ENCODE measurements at places on chromosomes 12 and 14.
A peak's percentile ranks its signal among the peaks of the same experiment; 100 is the strongest.

DNA sequence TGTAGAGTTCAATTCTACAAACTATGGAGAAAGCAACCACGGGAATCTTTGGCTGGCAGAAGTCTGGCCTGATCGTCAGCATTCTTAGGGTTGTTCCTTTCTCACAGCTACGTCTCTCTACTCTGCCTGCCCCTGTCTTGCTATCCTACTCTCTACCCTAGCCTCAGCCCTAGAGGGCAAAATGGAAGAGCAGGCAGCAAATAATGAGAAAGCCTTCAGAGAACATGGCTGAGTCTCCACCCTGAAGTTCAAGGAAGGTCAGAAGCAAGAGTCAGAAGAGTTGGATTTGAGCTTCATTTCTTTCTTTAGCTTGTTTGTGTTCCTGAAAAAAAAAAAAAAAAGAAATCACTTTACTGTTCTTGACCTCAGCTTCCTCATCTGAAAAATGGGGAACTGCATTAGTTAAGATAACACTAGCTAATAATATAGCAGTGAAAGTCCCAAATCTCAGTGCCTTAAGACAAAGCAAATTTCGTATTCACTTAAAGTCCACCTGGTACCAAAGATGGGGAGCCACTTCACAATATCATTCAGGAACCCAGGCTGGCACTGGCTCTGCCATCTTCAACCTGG lies 50.2 kb upstream of the CCND2 start:
- DNase-seq = no peak

GRCh38 chr12:119630223-119630780 lies 36.7 kb downstream of the TMEM233 start:
- no peak for DNase-seq

- DNase-seq = no peak
These were observed 85.4 kb downstream of the PTCSC3 start for GRCh38 chr14:36091096-36091495.

DNA sequence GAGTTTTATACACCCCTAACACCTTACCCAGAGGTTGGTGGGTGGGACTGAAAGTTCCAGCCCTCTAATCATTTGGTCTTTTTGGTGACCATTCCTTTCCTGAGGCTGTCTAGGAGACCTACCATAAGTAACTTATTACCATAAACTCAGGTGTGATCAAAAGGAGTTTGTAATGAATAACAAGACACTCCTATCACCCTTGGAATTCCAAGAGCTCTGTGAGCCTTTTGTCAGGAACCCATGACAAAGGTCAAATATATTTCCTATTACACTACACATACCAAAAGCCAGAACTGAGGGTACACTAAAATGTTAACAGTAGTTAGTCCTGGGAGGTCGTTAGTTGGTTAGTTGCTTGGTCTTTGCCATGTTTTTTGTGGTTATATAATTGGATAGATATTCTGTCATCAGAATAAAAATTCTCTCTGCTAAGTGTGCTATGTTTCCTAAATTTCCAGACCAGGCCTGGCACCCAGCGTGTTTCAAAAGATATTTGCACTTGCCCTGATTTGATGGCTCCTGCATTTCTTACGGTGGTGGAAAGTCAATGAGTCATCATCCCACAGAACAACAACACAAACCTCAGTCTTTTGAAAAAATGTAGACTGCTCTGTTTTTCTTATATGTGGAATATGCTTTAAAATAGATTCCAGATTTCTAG lies 27.0 kb upstream of the AKAP5 start:
- DNase-seq = peak; percentile 15

GRCh38 chr12:64318605-64319004 lies 72.0 kb downstream of the C12orf56 start:
- DNase-seq = no peak

DNA sequence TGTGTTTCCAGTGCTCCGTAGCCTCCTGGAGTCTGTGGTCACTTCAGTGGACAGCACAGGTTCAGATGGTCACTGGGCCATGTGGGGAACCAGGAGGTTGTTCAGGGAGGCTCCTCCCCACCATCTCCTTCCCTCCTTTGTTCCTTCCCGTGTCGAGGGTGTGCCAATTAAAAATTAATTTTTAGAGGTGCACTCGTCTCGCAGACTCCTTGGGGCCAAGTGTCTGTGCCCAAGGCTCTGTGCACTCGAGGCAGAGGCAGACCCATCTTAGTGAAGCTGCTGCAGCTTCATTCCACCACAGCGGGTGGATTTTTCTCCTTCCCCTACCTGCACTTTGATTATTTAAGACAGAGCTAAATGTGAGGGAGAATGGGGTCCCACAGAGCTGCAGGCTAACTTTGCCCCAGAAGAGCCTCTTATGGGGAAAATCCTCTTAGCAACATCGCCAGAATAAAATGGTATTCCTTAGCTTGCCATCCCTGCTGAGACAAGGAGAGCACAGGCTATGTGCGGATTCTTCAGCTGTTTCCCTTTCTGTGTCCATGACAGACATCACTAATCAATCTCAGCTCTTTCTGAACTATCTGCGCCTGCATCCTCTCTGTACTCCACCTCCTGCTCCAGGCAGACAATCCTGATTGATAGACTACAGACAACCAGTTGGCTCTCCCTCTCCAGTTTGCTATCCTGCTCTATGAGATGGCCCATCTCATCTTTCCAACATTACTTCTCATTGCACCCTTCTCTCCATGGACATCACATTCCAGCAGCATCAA lies 159.5 kb downstream of the VRK1 start:
- no peak for DNase-seq

DNA sequence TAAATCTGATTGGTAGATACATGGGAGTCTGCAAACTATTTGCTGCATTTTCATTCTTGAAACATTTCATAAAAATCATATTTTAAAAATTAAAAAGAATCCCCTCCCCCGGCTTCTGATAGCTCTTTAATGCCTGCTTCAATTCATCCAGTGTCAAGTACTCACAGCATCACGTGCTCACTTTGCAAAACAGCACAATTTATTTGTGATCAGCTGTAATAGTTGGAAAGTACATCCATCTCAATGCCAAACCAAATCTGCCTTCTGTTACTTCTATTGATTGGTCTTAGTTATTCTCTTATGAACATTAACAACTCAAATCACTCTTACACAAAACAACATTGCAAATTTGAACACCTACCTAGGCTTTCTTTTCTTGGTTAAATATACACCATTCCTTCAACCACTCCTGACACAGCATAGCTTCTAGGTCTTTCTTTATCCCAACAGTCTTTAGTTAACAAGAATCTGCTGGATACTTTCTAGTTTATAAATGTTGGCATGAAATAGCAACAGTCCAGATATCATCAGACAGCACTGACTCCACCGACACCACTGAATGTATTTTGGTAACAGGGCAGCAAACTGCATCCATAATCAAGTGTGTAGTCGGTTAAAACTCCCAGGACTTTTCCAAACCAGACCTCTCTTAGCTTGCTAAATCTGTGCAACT lies 58.0 kb downstream of the PARP11 start:
- DNase-seq = no peak

DNA sequence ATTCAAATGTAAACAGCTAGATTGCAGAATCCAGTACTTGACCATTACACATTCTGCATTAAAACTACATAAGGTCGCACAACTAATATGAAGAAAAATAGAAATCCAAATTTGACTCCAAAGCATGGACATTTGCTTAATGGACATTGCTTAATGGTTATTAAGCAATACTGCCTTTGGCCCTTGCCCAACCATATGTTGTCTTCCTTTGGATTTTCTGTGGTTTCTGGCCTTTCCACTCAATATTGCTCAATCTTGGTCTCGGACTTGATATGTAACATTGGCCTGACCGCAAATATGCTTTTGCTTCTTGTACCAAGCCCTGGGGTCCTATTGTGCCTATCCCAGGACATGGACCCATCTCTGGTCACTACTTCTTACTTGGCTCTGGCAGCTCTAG lies 67.2 kb downstream of the PTPRR start:
- no peak for DNase-seq

DNA sequence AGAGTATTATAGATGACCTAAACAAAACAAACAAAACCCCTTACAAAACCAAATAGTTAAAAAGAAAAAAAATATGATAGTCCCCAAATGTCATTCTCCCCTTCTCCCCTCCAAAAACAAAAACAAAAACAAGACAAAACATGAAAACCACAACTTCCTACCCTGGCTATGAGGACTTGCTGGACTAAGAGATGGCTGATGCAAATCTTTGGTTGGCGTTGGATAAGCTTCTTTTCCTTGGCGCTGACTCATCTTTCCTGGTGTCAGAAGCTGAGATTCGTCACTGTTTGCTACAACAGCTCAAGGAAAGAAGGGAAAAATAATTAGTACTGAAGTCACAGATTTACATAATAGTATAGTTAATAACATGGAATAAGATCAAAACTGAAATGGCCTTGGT lies 102.5 kb upstream of the BBS10 start:
- no peak for DNase-seq

DNA sequence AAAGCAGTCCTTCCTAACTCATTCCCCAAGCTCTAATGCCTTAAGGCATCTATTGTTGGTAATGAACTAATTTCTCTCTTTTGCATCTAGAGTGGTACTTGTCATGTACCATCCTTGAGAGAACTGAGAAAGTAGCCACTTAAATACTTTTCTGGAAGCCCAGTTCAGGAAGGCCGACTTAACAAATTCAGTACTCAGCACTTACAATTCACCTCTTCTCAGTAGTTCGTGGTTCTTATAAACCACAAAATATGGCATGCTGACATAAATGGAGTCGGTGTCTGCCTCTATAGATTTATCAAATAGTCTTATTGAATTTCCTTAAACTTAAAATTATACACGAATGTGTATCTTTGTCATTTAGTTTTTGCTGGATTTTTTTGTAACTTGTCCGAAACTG lies 9.4 kb upstream of the COCH start:
- DNase-seq = no peak

GRCh38 chr12:85809500-85809899 lies 26.7 kb downstream of the RASSF9 start:
- DNase-seq = no peak

DNA sequence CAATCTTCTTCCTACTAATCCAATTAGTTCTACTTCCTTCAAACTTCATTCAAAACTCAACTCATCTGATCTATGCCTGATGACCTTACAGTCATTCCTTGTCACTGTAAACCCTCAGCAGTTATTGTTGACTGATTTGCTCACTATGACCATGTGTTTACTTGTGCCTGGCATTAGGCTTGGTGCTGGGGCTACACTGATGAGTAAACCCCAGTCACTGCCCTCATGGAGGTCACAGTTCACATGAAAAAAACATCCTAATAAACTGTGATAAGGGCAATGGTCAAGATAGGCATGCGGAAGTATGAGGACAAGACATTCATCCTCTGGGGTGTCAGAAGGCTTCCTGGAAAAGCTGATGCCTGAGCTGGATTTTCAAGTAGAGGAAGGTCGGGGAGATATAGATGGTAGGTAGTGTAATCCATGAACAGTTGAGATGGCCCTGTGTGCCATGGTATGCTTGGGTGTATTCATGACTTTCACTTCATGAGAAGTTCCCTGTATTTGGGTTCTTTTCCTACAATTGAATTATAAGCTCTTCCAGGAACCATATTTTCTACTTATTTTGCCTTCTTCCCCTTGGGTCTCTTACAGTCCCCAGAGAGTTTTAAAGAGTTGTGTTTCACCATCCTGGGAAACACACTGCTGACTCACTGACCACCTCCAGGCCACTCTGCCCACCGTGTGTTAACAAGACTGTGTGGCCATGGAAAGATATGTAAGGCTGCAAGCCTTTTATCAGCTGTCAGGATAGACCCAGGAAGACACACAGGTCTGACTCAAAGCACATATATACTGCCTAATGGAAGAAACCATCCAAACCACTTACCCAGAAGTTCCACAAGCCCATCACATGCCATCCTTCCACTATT lies 38.7 kb upstream of the DUSP6 start:
- DNase-seq = no peak

DNA sequence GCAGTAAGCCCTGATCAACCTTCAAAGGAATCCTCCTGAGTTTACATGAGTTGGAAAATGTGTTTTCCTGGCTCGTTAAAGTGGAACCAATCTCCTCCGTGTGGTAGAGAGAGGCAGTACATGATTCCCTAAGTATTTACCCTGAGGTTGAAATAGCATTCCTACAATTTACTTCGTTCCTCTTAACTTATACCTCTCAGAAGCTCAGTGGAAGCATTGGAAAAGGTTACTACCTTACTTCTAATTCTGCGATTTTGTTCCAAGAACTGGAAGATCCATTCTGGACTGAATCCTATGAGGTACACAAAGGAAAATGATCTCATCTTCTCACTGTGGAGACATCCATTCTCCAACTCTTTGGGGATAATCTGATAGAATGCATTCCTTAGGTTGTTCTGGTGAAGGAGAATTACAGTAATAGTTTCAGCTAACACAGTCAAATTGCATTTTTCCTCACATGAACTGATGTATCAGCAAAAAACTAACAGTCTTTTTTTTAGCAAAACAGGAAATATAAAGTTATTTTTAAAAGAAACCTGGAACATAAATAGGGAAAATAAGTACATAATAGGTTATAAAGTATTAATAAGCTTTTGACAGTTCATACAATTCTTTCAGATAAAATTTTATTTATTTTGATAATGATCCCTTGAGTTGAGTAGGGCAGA lies 475.6 kb downstream of the PDZRN4 start:
- no peak for DNase-seq

DNA sequence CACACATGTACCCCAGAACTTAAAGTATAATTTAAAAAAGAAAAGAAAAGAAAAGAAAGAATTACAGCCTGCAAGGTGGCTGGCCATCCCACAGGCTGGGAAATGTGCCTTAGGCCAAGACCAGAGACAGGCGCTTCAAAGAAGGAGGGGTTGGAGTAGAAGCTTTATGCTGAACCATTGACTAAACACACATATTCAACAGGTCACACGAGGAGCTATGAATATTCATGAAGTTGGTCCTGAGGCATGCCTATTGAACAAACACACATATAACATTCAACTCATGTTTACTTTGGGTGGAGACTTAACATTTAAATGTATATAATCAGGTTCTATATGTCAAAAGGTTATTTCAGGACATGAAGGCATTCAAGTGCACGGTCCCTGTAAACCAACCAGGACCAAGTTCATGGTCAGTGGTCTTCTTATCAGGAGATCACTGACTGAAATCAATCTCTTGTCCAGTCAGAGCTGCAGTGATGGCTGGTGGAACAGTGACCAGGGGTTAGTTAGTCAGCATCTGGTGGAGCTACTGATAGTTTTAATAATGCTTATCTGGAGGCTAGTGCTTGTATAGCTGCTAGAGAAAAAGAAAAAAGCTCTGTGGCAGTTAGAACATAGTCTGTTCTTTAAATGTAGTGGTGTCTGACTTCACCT lies 35.6 kb upstream of the ITPR2 start:
- DNase-seq = no peak

DNA sequence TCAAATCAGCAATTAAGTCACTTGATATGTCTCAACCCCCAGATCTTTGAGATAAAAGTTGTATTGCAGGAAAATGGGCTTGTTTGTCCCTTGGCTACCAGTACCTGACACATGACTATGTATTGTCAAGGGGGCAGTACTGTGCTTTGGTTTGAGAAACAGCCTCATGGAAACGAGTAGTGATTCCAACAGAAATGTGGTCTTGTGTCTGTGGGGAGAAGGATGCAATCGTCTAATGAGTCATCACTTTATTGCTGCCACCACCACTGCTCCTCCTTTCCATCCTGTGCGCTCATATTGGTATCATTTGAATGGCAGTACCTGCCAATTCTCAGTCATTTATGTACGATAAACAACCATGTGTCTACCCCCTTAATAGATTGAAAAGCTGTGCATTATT lies 72.8 kb upstream of the ARHGAP5 start:
- DNase-seq = no peak
